Islet precursor cell (in vitro differentiated cells): ENCODE measurements at places on chromosomes 7 and 10.

DNA sequence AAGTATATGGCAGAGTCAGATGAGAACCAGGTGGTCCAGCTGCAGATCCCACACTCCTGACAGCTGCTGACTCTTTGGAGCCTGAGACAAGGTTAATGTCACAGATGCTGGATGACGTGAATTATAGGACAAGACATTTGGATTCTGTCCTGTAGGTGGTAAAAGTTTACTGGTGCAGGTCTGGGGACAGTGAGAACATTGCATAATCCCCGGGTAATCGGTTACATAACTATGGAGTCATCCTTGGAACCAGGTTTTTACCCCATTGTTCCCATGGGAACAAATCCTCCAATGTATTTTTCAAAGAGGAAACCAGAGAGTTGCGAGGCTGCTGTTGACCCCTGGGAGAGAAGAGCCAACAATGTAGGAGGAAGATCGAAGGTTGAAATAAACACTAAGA, 27.5 kb upstream of the ZCCHC24 start:
- DNase-seq: no peak

- no peak for DNase-seq
Observed at GRCh38 chr7:80488406-80488805, 23.5 kb downstream of the GNAT3 start.

DNA sequence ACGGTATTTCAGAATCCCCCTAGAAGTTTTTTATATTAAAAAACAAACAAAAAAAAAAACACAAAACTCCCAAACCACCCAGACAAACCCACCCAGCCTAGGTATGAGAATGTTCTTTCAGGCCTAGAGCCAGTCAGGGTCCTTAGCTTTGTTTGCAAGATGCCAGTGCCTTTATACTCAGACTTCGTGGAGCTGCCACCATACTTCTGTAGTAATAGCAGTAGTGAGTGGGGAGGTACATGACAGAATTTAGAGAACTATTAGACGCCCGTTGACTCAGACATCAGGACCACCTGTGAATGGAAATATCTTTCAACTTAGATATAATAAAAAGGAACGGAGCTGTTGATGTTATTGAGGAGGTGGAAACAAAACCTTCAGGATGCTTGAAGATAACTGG, 138.2 kb upstream of the MKLN1 start:
- no peak for DNase-seq

GRCh38 chr7:95155965-95156364, 168.4 kb downstream of the PON1 start:
- no peak for DNase-seq

GRCh38 chr10:94264085-94264484, 98.7 kb downstream of the NOC3L start:
- no peak for DNase-seq

DNA sequence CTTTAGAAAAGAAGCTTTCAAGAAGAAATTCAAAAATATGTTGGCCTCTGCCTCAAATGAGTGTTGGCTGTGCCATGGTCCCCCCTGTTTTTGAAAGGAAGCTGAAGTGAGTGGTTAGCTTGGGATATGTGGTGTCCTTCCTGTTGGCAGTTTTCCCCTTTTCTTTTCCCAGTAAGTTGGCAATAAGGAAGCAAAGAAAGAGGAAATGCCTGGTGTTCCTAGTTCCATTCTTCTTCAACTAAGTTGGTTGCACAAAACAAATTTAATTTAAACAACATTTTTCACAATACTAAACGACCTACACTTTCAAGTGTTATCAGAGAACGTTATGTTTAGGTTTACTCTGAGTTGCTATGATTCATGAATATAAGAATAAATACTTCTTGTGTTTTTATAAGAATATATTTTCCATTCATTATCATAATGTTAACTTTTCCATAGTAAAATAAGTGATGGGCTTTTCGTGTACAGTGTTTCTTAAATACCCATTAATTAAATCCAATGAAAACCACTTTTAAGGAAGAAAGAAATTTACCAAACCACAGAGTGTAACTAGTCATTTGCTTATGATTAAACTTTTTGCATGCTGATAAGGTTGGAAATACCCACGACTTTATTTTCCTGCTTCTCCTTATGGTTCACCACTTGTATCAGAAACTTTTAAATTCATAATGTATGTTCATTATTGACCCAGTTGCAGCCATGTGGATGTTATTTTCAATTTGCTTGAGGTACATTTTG, 7.7 kb downstream of the HDAC9 start:
- DNase-seq: no peak

DNA sequence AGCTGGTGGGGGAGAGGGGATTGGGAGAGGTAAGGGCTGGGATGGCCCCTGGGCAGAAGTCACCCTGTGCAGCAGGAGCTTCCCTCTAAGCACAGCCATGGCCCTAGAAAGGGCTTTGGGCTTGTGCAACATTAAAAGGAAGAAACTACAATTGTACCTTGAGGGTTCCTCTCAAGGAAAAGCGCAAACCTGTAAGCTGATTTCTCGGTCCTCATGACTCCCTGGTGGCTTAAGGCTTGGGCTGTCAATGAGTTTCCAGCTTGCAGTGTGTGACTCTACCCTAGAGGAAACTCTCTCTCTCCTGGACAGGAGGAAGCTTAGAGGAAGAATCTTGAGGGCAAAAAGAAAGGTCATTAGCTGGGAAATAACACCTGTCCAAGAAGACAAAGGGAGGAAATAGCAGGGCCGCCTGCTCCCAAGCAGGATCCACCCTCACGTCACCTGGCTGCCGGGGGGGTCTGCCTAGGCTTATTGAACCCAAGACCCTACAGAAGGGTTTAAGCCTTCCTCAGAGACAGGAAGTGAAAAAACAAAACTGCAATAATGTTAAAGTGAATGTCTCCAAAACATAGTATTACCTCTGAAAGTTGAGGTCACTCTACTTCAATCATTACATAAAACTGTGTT, 112.5 kb downstream of the WDR11 start:
- DNase-seq: no peak

GRCh38 chr7:139886206-139886605, 57.1 kb downstream of the TBXAS1 start:
- no peak for DNase-seq
